ENCODE measurements at places on chromosomes 2 and 18.

GRCh38 chr18:56580026-56580425 lies 58.4 kb downstream of the TXNL1 start:
- no peak for DNase-seq

GRCh38 chr2:95023222-95023597 lies 2.3 kb upstream of the MAL start:
- DNase-seq, result peak; percentile 31

DNA sequence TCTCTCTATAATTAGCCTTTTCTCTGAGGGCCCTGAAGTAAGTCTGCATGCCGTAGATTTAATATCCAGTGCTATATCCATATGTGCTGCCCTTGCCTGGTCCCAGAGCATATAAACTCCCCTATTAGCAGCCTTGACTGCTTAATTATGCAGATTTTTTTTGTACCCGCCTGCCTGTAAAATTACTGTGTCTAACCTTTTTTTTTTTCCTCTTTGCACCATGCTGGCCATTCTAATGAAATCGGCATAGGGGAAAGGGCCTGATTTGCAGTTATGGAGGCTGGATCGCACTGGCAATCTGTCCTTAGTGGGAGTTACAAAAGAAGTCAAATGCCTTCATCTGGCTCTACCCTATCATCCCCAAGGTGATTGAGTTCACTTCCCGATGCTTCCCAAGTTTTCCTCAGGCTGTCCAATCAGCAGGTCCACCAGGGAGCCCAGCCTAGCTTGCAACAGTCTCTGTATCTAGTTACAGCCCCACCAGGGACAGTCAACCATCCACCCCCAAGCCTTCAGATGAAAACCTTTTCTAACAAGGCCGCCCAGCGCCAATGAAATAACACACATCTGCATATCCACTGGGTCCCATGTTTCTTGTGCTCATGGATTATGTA lies 239.0 kb downstream of the ZNF521 start:
- DNase-seq, result no peak

GRCh38 chr2:210562091-210562490 lies 5.7 kb downstream of the CPS1 start:
- no peak for DNase-seq

- DNase-seq, result no peak
Measured at GRCh38 chr18:5879479-5879882, 15.8 kb downstream of the TMEM200C start.

- DNase-seq, result no peak
Measured at GRCh38 chr18:28858248-28858647, 681.3 kb upstream of the CDH2 start.

DNA sequence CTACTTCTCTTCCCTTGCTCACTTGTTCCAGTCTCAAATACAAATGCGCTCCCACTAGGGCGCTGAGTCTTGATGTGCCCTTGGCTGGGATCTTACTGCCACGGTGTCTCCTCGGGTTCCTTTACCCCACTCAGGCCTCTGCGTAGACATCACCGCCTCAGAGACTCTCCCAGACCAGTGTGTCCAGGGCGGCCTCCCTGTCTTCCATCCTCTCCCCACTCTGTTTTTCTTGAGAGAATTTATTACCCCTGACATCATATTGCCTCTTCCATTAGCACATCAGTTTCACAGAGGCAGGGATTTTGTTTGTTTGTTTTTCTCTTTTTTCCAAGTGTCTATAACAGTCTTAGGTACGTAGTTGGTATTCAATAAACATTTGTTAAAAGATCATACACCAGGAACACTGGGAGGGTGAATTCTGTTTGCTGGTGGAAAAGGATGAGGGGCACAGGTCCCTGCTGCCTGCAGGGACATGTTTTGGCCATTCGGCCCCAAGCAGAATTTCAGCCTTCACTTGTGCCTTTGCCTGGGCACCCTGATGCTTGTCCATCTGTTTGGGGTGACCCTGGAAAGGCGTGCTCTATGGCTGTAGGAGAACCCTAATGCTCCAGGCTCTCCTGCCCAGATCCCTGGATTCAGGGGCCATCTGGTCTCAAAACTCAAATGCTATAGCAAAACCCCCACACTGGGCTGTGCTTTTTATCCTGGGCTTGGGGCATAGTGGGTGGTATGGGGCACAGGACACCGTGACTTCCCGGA lies 55.0 kb downstream of the RPL37A start:
- no peak for DNase-seq

All from hematopoietic multipotent progenitor cell (in vitro differentiated cells).